IPS DF 6.9 (cell line): ENCODE measurements at places on chromosomes 5 and 9.

- DNase-seq = no peak
Observed at GRCh38 chr5:1911773-1912235, 29.1 kb upstream of the IRX4 start.

DNA sequence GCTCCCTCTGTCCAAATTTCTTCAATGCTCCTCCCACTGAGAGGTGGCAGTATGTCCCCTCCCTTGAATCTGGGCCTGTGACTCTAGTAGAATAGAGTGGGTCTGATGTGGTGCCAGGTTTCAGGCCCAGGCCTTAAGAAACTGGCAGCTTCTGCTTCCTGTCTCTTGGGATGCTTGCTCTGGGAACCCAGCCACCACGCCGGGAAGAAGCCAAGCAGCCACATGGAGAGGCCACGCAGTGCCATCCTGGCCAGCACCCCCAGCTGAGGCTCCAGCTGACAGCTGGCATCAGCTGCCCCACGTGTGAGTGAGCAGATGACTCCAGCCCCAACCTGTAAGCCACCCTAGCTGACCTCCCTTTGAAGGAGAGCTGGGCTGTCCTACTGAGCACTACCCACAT, 7.3 kb upstream of the TSPAN17 start:
- no peak for DNase-seq

DNA sequence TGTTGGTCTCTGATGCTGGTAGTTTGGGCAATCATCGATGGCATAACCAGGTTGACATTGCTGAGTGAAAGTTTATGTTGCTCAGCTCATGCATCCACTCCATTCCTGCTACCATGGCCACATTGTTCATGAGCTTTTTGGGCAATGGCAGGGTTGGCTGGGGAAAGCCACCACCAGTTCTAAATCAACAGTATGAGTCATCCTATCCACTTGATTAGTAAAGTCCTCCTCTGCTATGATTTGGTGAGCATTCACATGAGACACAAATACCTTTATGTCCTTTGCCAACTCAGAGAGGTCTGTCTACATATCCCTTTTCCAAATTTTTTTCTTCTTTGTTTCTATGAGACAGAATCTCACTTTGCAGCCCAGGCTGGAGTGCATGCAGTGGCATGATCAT, 129.7 kb upstream of the FBN2 start:
- no peak for DNase-seq

GRCh38 chr5:179780362-179780761, 13.4 kb upstream of the LTC4S start:
- DNase-seq = no peak

GRCh38 chr9:10562581-10563343, 50.0 kb downstream of the PTPRD start:
- DNase-seq = no peak
